ENCODE measurements at places on chromosomes 4 and X. TPM values are rescaled to one million over a fixed set of nuclear protein-coding genes. Genes with fewer than 3 reads are reported as not detected.
A peak's percentile ranks its signal among the peaks of the same experiment; 100 is the strongest.

GRCh38 chrX:13721819-13722519 is 12.5 kb downstream of the TRAPPC2 start:
- DNase-seq: no peak

Gene RNF128
- 82.1 TPM for total RNA-seq

- DNase-seq: no peak
Measured at GRCh38 chrX:122770581-122770980, 413.5 kb upstream of the GRIA3 start.

Gene GCNA
- 0.18 TPM for total RNA-seq

GRCh38 chrX:100407784-100408712 is 2.0 kb downstream of the PCDH19 start:
- DNase-seq: no peak

- DNase-seq: no peak
Measured at GRCh38 chr4:110449947-110450346, 26.0 kb upstream of the ENPEP start.

GRCh38 chrX:19774905-19775304 is 112.5 kb downstream of the SH3KBP1 start:
- no peak for DNase-seq

- no peak for DNase-seq
Measured at GRCh38 chr4:106629268-106629625, 260.7 kb upstream of the GIMD1 start.

GRCh38 chrX:137425273-137425902 is 140.5 kb upstream of the ZIC3 start:
- DNase-seq: no peak

DNA sequence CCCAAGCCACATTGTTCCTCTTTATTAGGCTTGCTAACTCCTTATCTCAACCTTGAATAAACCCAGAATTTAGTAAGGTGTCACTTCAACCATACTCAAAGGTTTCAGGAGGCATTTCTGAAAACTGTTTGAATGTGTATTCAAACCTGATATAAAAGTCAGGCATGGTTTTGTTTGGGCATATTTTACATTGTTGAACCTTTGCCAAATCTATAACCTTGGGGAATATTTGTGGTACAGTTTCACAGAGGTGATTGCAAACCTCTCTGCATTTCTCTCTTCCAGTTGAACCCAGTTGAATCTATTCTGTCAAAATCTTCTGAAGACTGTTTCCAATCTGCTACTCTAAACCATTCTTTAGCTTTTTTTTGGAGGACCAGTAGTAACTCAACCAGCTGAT is 409.0 kb downstream of the TECRL start:
- no peak for DNase-seq

GRCh38 chrX:110159235-110159634 is 156.3 kb downstream of the TMEM164 start:
- no peak for DNase-seq

DNA sequence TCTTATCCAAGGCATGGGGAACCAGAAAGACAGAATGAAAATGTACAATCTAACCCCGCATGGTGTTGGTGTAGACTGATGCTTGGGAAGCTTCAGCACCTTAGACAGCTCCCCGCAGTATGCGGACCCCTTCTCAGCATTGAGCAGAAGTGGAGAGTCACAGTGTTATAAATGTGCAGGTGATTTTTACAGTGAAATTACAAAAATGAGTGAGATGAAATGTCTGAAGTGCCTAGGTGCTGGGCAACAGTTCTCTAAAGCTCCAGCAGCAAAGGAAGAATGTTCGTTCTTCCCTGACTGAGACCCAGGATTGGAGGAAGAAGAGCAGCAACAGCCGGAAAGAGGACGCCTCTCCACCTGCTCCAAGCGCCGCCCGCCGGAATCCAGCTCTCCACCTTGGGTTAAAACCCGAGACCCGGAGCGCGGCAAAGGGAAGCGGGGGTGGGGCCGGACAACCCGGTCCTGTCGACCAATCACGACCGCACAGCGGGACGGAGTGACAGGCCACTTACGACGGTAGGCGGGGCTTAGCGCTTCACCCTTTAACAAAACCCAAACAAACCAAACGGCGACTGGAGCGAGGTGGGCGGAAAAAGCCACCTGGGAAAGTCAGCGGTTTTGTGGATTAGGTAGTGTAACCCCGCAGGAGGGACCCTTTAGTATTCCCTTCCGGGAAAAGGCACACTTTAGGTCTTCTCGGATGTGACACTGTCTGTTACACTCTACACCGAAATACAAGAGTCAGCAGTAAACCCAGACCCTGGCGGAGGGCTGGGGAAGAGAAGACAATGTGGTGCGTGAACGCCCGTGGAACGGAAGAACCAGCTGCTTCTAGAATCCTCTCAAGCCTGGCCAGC is at the start of gene GLRA3:
GLRA3 (minus strand) TSS at position 403 of the 857 bp plus-strand sequence. CDS start 436 bp downstream, outside the sequence.
- peak; percentile 15 for DNase-seq

DNA sequence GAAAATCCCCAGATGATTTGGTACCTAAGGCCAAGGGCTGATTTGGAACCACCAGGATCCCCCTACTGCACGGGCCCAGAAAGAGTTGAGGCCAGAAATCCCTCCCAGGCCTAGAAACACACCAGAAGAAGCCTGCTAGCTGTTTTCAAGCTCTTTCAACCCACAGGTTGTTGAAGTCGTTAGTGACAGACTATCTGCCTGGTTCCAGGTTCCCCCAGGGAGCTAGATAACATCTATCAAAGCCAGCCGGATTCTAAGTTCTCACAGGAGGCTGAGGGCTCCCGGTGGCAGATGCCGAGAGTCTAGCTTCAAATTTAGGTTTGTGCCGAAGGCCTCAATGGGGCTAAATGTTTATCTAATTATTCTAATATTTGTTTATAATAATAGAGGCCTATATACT is 132.0 kb upstream of the ATP6AP2 start:
- no peak for DNase-seq

GRCh38 chr4:37873386-37873785 is 17.5 kb upstream of the TBC1D1 start:
- no peak for DNase-seq

GRCh38 chr4:26936284-26937065 is 75.8 kb downstream of the STIM2 start:
- peak; percentile 62 for DNase-seq

- no peak for DNase-seq
Measured at GRCh38 chr4:10305816-10306215, 151.4 kb downstream of the ZNF518B start.

Gene NPY1R
- total RNA-seq: 56.4 TPM

- DNase-seq: no peak
Measured at GRCh38 chr4:22428441-22428840, 87.4 kb downstream of the ADGRA3 start.

Gene SMIM10
- 6.9 TPM for total RNA-seq

GRCh38 chrX:111123125-111123524 is 27.1 kb downstream of the PAK3 start:
- DNase-seq: no peak

DNA sequence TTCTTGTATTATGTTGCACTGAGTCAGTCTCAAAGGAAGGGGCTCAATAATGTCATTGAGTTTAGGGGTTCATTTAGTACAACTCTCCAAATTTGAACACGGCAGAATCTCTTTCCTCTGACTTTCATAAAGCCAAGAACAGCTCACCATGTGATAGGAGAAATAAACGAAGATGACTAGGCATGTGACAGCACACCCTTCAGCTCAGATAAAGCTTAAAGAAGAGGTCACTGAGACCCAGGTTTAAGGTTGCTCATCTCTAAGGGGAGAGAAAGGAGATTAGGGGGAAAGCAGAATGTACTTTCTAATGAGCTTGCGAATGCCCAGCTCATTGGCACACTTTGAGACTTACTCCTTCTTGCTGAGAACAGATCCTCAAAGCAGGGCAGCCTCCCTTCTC is 89.0 kb downstream of the PLAC1 start:
- DNase-seq: no peak

Gene TEX13D
- total RNA-seq: not detected

- DNase-seq: no peak
Measured at GRCh38 chrX:115147220-115147619, 42.0 kb upstream of the RBMXL3 start.

DNA sequence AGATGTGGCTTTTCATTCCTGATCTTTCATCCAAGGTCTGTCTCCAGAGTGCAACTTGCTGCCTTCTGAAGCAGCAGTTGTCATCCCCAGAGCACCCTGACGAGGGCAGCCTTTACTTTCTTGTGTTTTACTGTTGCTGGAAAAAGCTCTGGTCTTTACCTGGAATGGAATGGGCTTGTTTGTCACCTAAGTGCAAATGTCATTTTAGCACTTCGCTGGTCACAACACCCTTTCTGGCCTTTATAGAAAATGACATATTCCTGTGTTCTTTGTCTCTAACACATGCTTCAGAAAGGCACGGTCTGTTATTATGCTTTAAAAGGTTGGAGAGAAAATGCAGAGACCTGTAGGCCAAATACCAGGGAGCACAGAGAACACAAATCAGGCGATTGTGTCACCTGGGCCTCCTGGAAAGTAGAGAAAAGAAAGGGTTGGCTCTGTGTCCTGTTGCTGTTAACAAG is 332.7 kb upstream of the IGFBP7 start:
- peak; percentile 26 for DNase-seq

GRCh38 chr4:96407738-96408463 is 568.0 kb downstream of the PDHA2 start:
- no peak for DNase-seq

DNA sequence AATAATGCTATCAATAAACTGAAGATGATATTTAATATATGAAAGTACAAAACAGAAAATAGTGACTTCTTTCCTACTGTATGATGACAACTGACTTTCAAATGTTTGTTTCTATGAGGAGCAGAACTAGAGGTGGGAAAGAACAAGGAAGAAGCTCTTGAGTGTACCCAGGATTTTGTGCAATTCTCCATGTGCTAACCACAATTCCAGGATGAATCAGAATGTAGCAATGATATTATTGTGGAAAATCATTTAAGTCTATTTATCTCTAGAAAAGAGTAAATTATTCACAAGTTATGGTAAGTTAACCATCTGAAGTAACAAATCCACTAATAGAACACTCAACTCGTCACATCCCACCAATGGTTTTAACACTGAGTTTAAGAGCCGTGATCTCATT is 324.1 kb upstream of the EMCN start:
- DNase-seq: no peak

DNA sequence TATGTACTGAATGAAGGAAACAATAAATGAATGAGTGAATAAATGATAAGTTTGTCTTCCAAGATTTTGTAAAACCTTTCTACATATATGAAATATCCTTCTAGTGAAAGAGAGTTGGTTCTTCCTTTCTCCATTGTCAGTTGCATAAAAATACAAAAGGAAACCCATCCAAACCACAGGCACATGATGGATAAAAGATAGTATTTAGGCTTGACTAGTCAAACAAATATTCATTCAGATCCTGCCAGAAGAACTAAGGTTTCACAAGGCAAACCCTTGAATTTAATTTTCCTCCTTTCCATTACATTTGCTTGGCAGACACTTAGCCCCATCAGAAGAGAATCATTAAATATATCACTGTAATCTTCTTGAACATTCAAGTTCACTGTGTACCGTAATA is 208.4 kb downstream of the COL25A1 start:
- DNase-seq: no peak

DNA sequence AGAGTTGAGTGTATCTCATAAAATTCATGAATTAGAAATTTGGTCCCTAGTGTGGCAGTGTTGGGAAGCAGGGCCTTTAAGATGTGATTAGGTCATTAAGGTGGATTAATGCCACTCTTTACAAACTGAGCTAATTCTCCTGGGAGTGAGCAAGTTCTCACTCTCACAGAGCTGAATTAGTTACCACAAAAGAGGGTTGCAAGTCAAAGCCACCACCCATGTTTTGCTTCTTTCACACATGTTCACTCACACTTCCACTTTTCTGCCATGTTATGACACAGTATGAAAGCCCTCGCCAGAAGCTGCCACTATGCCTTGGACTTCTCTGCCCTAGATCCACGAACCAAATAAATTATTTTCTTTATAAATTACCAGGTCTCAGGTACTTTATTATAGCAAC is 332.1 kb downstream of the ARAP2 start:
- DNase-seq: no peak

Gene CLRN2
- not detected for total RNA-seq

DNA sequence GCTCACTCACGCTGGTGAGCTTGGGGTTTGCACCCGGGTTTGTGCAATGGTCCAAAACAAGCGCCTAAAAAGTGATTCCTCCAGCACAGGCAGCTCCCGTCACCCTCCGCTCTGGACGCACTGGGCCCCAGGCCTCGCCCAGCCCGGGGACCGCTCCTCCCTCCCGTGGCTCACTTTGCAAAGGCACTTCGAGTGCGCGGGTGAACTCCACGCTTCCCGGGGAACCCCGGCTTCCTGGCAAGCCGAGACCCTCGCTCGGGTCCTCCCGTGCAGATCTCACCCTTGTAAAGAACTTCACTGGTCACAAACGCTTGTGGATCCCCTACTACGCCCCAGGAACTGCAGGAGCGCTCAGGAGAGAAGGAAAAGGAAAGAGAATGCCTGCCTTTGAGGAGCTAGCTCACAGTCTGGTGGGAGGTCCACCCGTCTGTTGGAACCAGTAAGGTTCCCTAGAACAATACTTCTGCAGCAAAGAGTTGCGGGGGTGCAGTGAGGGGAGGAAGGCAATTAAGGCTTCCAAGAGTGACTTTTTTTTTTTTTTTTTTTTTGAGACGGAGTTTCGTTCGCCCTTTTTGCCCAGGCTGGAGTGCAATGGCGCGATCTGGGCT is at the start of gene CTPS2:
CTPS2 (minus strand) TSS at position 122 of the 608 bp plus-strand sequence. CDS start 9,767 bp downstream, outside the sequence.
- DNase-seq: peak; percentile 72

Gene TEX13C
- not detected for total RNA-seq
